AG04449 (cell line): ENCODE measurements at places on chromosomes 3 and 15.

DNA sequence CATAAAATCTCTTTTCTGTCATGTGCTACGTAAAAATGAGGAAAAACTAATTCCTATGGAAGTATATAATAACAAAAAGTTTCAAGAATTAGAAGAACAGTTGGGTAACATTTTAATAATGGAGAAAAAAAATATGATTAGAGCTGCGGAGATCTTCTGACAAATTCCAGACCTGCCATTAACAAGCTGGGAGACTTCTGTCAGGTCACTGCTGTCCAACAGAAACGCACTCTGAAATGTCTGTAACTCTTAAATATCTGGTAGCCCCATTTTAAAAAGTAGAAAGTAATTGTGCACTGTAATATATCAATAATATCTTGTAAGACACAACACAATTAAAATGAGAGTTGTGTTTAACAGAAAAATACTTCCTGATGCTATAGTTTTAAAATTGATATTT is 15.7 kb downstream of the GOLIM4 start:
- DNase-seq, result no peak

DNA sequence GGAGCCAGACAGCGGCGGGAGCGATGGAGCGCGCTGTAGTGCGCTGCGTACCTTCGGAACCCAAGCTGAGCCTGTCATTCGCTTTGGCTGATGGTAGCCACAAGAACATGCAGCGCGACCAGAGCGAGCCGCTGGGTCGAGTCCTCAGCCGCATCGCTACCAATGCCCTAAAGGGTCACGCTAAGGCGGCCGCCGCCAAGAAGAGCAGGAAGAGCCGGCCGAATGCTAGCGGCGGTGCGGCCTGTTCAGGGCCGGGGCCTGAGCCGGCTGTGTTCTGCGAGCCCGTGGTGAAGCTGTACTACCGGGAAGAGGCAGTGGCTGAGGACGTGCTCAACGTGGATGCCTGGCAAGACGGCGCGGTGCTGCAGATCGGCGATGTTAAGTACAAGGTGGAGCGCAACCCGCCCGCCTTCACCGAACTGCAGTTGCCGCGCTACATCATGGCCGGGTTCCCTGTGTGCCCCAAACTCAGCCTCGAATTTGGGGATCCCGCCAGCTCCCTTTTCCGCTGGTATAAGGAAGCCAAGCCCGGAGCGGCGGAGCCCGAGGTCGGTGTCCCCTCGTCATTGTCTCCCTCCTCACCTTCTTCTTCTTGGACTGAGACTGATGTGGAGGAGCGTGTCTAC is 498 bp downstream of the PDE12 start:
- DNase-seq, result no peak

- DNase-seq, result no peak
These were observed 12.7 kb upstream of the SLC6A6 start for GRCh38 chr3:14389716-14390115.

DNA sequence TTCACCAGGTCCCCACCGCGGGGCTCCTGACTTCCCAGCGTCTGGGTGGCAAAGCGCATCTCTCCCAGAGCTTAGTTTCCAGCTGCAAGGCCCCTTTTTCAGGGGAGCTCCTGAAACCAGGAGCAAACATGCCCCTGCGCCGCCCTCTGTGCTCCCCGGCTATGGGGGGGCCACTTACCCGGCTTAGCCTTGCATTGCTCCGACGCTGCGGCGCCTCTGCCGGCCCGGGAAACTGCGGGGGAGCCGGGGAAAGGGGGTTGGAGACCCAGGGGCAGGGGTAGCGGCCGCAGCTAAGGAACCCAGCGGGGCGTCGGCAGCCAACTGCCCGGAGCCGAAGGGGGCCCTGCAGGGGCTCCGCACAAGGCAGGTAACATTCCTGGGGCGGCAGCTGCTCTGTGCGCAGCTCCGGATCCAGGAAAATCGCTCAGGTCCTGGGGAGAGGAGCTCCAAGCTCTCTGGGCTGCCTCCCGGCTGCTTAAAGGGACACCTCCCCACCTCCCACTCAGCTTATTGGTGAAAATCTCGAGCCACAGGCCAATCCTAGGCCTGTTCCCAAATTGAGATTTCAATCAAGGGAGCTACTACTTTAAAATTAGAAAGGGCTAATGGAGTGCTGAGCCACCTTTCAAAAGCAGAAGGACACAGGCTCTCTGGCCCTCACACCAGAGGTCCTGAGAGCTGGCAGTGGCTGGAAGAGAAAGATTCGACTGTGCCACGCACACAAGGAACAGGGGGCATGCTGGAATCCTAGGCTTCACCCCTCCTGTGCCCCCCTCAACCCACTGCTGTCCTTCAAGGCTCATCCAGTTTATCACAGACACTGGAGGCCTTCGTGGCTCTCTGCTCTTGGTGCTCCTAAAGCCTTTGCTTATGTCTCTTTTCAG is 42.7 kb upstream of the PRICKLE2 start:
- no peak for DNase-seq

DNA sequence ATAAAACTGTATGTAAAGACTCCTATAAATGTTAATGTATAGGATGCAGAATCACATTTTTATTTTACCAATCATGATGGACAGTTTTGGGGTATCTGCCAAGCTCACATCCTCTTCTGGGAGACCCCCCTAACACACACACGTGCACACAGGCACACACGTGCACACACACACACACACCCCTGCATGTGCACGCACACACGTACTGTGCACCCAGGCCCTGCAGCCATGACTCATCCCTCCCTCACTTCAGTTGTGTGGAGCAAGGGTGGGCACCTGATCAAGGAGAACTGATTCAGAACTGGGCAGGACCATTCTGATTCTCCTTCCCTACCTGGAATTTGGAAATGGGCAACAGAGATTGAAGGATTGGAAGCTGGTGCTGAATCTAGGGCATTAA is 16.0 kb upstream of the MINDY4B start:
- no peak for DNase-seq

DNA sequence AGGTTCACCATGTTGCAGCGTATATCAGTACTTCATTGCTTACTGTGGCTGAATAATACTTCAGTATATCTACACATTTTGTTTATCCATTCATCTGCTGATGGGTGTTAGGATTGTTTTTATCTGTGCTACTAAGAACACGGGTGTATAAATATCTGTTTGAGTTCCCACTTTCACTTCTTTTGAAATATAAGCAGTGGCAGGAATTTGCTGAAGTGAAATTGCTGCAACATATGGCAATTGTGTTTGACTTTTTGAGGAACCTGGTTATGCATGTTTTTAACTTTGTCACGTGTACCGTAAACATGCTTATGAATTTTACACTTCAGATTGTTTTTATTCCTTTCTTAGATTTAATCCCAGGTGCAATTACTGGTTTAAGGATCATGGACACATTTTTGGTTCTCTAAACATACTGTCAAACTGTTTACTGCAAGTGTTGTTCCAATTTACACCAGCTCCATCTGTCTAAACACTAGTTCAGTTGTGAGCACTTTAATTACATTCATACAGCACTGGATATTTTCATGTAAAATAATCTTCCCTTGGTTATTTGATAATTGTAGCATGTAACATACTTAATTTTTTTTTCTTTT is 23.1 kb downstream of the TRAK1 start:
- no peak for DNase-seq

DNA sequence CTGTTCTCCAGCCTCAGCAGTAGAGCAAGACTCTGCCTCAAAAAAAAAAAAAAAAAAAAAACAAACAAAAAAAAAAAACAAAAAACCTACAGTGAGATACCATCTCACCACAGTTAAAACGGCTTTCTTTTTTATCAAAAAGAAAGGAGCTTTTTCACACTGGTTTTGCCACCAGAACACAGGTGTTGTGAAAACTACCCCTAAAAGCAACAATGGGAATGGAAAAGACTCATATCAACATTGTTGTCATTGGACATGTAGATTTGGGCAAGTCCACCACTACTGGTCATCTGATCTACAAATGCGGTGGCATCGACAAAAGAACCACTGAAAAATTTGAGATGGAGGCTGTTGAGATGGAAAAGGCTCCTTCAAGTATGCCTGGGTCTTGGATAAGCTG is 24.8 kb upstream of the SLC25A38 start:
- DNase-seq, result no peak

GRCh38 chr3:125587039-125587648 is 8.2 kb downstream of the OSBPL11 start:
- DNase-seq, result no peak

GRCh38 chr3:54198556-54198955 is 76.2 kb downstream of the CACNA2D3 start:
- DNase-seq, result no peak

DNA sequence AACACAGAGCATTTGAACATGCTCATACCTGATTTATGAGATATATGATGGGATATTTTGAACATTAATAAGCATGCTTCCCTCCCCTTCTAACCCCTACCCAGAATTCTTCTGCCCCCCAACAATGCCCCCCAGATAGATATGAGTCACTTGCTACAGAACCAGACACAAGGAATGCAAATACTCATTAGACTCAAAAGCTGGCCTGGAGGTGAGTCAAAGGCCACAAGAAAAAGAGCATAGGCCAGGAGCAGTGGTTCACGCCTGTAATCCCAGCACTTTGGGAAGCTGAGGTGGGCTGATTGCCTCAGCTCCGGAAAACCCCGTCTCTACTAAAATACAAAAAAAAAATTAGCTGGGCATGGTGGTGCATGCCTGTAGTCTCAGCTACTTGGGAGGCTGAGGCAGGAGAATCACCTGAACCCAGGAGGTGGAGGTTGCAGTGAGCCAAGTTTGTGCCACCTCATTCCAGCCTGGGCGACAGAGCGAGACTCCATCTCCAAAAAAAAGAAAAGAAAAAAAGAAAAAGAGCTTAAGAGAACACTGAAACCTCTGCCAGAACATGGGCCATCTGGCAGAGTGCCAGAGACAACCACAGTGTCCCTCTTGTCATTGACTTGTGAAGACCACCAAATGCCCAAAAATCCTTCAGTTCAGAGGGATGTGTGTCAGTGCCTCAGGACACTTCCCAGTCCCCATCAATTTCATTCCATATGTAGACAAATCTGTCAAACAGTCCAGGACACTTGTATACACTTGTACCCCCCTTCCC is 3.9 kb upstream of the SH3GL3 start:
- DNase-seq, result no peak

DNA sequence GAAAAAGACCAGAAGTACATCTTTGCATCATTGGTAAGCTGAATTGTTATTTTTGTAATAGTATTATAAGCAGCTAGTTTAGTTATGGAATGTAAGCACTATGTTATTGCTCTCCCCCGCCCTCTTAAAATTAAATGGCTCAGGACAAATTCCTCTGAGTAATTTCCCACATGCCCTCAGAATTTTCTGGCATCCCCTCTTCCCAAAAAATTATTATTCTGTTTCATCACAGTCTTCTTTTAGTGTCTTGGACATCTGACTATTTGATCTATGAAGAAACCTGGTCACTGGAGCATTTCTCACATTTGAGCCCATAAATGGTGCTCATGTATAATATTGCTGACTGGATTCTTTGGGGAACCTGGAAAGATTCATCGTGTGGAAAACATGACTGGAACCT is 68.3 kb downstream of the KLHL25 start:
- peak; percentile 37 for DNase-seq

GRCh38 chr15:64095431-64095794 is 369 bp upstream of the SNX1 start:
- DNase-seq, result no peak

DNA sequence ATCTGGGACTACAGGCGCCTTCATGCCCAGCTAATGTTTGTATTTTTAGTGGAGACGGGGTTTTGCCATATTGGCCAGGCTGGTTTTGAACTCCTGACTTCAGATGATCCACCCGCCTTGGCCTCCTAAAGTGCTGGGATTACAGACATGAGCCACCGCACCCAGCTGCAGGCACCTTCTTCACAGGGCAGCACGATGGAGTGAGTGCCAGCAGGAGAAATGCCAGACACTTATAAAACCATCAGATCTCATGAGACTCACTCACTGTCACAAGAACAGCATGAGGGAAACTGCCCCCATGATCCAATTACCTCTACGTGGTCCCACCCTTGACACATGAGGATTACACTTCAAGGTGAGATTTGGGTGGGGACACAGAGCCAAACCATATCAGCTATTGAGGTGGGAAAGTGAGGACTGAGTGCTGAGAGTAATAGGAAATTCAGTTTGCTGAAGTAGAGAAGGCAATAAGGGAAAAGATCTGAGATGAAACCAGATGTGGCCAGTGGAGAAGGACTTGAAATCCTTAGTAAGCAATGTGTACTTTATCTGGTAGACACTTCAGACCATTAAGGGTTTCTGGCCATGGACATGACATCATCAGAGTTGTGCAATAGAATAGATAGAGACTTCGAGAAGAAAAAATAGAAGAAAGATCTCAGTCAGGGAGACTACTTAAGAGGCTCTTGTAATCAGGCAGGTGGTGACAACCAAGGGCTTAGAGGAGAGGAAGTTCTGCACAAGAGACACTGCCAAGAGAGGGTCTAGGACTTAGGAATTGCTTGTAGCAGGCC is 18.1 kb upstream of the ATP13A5 start:
- no peak for DNase-seq

- no peak for DNase-seq
These were observed 350.3 kb downstream of the DOCK3 start for GRCh38 chr3:51024765-51025632.

DNA sequence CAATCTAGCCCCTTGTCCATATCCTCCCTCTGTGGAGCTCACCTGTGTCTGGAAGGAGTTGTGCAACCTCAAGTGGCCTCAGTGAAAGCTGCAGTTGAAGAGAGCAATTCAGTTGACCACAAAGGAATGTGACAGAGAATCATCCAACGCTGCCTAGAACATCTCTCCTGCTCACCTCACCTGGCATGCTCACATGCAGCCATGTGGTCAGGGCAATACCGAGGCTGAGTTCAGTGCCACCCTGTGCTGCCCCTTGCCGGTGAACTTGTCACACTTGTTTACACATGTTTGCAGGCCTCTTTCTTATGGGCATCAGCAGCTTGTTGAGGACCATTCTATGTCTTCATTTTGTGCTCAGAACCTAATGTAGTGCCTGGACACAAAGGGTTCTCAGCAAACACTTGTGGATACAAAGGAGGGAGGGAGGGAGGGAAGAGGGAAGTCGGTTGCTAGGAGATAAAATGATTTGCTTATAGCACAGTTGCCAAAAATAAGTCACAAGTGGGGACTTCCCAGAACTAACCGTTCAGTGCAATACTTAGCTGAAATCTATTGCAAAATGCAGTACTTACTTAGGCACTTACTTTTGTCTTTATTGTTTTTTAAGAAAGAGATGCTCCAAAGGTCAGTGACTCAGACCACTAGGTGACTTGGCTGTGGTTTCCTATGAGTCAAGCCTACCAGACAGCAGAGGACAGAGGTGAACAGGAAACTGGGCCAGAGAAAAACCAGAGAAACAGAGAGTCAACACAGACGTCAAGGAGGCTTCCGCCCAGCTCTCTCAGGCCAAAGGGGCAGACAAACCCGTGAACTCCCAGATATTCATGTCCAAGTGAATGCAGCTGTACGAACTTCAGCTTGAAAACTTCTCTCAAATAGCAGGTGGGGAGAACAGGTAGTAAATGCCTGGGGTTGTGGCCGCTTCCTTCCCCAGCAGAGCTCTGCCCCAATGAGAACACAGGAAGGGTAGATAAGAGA is 227.8 kb upstream of the CTNNB1 start:
- peak; percentile 80 for DNase-seq

DNA sequence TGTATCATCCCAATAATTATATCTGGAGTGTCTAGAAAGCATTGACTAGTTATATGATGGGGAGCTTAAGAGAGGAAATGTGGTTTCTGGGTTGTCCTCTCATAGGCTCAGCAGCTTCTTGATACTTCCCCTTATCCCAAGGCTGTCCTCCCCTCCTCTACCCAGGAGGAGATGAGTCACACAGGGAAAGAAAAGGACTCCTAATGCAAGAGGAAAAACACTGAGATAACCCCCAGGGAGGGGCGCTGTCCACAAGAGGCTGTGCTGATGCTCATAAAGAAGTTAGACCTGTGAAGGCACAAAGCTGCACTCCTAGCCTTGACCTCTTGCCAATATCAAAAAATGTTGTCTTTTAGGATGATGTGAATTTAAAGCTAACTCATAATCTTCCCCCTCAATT is 28.8 kb upstream of the GYG1 start:
- peak; percentile 54 for DNase-seq

- no peak for DNase-seq
These were observed 296.0 kb downstream of the MEX3B start for GRCh38 chr15:81749716-81750375.
